ENCODE measurements at places on chromosomes 3 and 15.

- no peak for DNase-seq
Observed at GRCh38 chr3:111784001-111784400, 75.1 kb upstream of the PHLDB2 start.

DNA sequence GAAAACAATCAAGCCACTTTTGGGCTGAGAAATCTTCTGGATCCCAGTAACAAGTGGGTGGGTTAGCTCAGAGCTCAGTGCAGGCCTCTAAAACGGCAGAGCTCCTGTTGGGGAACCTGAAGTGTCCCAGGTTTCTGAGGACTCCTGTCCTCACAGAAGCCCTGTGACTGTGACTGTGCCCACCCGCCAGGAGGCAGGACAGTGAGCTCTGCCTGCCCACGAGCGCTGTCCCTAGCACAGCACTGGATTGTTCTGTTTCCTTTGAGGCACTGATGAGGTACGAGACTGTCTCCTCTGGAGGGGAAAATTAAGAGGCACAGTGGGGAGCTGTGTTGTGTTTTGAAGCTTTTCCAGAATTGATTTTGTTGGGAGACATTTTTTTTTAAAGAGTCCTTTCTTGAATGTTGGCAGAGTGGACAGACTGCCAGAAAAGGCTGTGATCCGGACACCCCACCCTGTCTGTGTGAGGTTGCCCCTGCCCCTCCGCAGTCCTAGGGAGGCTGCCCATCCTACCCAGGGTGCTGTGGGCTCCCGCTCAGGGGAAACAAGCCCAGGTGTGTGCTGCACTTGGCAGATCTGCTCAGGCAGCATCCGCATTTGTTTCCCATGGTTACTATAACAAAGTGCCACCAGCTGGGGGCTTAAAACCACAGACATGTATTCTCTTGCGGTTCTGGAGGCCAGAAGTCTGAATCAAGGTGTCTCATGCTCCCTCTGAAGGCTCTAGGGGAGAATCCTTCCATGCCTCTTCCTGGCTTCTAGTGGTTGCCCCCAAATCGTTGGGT, 66.6 kb upstream of the LARS2 start:
- peak; percentile 55 for DNase-seq

DNA sequence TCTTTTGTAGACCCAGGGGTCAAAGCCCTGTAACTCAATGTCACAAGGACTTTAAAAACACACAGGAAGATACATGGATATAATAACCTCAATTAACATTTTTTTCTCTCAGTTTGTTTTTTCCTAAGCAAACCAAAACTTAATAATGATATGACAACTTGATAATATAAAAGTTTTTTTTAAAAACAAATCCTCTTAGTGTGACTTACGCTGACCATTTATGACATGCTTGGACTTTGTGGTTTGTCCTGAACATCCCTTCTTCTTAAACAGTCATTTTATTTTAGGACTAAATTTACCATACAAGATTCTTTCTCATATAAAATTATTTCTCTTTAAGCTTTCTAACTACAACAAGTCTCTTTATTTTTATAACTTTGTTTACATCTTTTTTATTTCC, 25.4 kb upstream of the FAM3D start:
- DNase-seq = no peak

DNA sequence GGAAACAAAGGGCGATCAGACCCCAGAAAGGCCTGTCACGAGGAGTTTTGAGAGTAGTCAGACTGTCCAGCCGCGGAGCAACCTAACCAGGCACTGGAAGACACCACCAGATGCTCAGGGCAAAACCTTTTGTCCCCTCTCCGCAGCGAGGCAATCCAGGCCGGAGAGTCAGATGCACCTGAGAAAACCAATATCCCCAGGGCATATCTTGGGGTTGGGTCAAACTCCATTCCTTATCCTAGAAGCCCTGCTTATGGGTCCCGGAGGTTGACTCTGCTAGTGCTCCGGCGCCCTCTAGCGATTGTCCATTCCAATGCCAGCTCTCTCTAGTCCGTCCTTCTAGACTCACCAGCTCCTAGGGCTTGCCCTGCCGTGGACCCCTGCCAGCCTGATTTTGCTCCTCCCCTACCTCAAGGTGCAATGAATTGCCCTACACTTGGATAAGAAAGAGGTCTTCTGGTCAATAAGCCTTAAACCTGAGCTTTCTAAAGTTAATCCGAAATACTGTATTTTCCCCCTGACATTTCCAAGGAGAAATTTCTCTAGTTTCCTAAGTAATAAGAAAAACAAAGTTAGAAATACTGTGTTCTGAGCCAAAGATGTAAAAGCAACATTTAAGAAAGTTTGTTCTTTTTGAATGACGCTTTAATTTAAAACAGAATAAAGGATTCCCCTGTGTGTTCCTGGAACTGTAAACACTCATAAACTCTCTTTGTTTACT, 5.5 kb downstream of the CPNE4 start:
- peak; percentile 91 for DNase-seq

DNA sequence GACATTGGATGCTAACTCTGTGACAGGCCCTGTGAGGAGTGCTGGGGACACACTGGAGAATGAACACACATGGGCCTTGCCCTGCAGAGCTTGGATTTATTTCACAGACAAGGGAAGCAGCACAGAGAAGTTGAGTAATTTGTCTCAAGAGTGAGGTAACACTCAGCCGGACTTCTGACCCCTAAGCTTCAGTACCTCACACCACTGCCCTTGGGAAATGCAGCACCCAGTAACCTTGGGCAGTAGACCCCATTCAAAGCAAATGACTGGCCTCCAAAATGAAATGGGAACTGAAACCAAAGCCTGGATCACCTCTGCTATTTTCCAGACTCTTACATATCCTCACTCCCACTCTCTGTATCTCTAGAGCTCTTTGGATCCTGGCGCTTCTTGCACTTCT, 37.3 kb downstream of the RFT1 start:
- DNase-seq = no peak

DNA sequence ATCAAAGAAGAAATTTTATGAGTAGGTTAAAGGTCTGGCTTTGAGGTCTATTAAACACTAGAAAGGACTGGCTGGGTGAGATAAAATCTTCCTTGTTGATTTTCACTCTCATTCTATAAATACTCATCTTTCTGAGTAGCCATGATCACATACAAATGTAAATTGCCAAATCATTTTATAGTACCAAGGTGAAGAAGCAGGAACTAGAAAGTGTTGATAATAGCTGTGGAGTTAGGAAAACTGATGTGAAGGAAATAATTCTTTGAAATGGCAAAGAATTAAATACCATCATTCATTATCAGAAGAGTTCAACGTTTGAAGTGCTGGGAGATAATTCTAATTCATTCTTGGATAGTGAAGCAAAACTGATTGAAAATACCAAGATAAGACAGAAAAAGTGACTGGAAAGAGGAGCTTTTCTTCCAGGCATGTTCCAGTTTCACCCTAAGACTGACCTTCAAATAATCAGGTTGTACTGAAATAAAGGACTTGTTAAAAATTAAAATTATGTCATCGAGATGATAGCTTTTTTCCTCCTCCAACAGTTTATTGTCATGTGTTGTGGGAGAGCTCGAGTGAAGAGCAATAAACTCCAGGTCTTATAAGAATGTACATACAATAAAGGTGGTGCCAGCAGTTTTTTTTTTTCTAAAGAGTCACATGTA, 17.4 kb downstream of the THBS1 start:
- no peak for DNase-seq

DNA sequence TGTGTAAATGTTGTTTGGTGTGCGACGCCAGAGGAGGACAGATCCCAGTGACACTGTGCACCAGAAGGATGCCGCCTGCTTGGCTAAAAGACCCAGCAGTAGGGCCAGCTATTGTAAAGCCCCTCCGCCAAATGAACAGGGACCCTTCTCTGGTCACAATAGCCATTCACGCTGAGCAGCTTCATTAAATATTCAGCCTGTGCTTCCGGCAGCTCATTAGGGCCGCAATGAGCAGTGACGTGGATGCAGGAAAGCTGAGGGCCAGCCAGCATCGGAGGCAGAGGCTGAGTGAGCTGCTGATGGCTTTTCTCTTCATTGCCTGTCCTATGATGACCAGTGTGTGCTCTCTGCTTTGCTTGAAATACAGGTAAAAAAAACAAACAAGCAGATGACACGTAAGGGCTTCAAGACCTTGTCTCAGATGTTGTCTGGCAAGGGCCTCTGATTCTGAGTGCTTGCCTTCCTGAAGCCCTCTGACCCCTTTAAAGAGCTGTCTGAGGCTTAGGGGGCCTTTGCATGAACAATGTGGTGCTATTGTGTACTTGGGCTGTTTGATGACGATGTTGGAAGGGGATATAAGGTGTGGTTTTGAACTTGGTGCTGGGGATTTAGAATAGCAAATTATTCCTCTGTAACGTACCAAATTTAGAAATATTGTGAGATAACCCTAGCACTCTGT, 130.4 kb downstream of the FEZF2 start:
- DNase-seq = no peak

DNA sequence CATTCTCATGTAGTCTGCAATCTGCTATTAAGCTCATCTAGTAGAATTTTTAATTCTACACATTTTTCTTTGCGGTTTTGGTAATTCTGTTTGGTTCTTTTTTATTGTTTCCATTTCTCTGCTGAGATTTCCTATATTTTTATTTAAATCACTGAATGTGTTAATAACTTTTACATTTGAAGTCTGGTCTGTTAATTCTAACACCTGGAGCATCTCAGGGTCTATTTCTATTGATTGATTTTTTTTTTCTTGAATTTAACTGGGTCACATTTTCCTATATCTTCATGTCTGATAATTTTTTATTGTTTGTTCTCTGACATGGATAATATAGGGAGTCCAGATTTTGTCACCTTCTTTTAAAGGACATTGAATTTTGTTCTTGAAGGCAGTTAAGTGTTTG, 163.5 kb downstream of the OPA1 start:
- no peak for DNase-seq

GRCh38 chr3:28935146-28935545, 345.7 kb upstream of the RBMS3 start:
- no peak for DNase-seq

- peak; percentile 29 for DNase-seq
Observed at GRCh38 chr3:111012388-111013248, 59.0 kb upstream of the NECTIN3 start.

DNA sequence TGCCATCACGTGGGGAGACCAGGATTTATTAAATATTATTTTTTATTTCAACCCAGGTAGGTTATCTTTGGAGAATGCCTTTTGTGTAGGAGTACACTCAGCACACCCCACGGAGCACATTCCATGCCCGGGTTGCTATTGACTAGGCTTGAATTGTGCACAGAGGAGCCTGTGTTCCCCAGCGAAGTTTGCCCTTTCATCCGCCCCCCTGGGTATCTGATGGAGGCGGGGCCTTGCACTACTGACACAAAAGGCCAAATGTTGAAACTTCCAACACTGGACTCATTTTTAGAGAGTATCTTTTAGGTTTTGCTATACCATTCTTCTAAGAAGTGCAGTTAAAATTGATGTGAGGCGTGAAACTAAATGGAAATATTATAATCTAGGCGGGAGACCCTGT, 39.3 kb upstream of the PPP4R2 start:
- no peak for DNase-seq
